ENCODE measurements at places on chromosomes 4 and X.

GRCh38 chr4:152462047-152462446 lies 73.8 kb downstream of the FBXW7 start:
- DNase-seq: no peak

DNA sequence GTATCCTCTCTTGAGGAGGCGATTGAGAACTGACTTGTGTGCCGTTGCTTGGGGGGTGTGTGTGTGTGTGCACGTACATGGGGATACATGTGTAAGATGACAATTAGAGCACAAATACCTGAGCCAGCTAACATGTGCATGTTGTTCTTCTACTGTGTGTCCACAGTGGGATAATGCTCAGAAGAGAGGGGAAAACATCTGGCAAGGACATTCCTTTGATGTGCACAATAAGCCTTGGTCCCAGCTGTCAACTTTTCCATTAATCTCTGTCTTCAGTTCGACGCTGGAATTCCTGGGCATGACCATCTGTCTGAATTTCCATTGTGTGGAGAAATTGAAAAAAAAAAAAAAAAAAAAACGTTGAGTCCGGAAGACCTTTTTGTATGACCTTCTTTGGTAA lies 592.0 kb upstream of the GALNTL6 start:
- DNase-seq: no peak

GRCh38 chr4:113442826-113443225 lies 318.7 kb downstream of the CAMK2D start:
- no peak for DNase-seq

DNA sequence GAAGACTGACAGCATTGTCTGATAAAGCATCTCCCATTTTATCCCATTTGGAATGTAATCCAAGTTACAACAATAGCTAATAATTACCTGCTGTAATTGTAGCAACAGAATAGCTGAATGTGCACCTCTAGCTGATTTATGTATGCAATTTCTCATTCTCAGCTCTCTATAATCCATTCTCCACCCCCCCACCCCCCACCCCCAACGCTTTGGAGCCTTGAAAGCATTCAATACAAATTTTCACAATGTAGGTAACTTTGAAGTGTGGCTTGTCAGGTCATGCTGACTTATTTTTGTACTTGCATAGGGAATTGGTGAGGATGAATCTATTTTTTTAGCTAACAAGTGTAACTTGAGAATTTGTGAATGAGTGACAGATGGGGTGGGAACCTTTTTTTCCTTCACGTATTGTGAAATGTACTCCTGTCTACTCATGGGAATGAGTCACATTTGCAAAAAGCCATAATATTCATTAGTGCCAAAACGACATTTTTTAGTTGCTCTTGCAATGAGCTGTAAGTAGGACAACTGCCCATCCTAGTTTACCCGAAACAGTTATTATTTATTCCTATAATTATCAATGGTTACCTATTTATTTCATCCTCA lies 159.3 kb downstream of the PALLD start:
- no peak for DNase-seq

DNA sequence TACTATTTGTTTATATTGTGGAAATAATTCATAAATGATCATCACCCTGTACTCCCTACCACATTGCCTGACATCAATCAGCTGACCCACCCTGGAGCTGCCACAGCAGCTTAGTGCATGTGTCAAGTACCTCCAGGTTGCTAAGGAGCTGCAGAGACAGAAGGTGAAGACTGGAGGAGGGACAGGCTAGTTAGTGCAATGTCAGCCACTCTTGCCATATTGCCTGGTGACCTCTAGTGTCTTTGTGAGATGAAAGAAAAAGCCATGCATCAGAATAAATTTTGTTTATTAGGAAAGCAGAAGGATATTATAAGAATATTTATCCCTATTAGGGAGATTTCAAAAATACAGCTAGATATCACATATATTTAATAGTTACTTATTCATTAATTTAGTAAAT lies 243.9 kb upstream of the FAT4 start:
- DNase-seq: no peak
